ENCODE measurements at places on chromosomes 7 and 10.

GRCh38 chr7:4789194-4790077 is 14.0 kb downstream of the AP5Z1 start:
- DNase-seq = no peak

DNA sequence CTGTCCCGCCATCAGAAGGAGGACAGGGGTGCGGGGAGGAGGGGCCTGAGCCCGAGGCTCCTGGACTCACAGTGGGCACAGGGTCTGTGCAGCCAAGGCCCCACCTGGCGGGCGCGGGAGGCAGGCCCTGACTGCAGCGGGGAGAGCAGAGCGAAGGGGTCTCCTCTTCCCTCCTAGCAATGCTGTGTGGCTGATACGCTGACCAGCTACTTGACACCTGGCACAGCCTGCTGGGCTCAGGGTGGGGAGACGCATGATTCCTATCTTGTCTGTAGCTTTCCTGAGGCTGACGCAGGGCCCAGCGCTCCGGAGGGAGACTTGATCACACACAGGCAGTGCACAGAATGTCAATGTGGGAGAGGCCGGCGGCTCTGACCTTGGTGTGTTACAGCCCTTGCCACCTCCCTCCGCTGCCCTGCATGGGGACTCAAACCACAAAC is 174.9 kb downstream of the ELFN1 start:
- DNase-seq = no peak

GRCh38 chr10:96666741-96667140 is 53.6 kb downstream of the PIK3AP1 start:
- DNase-seq = no peak

GRCh38 chr10:11076221-11076620 is 58.5 kb downstream of the CELF2 start:
- DNase-seq = no peak

- no peak for DNase-seq
Measured at GRCh38 chr10:86083664-86084175, 282.9 kb downstream of the GRID1 start.

DNA sequence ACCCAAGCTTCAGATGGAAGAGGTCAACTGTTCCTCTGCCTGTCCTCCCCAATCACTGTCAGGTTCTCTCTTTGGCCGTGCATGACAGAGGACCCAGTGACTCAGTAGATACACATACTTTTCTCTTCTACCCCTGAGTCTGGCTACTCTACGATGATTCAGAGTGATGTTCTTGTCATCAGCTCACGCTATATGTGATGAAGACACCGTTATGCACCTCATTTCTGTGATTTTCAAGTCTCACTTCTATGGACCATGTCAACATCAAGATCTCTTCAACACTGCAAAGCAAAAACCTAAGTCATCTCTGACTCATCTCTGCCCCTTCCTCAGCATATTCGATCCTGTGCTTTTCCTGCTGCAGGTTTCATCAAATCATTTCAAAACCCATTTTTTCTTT is 76.6 kb upstream of the DGKI start:
- DNase-seq = no peak

GRCh38 chr7:127996253-127997071 is 34.8 kb downstream of the LRRC4 start:
- no peak for DNase-seq

All from H54 (cell line).